ENCODE measurements at places on chromosomes 2 and 18. TPM values are rescaled to one million over a fixed set of nuclear protein-coding genes. Genes with fewer than 3 reads are reported as not detected.
A peak's percentile ranks its signal among the peaks of the same experiment; 100 is the strongest.

Gene SNTG2
- 44.6 TPM for total RNA-seq

Gene HOXD9
- 3.8 TPM for total RNA-seq

Gene DQX1
- total RNA-seq = not detected

Gene IL1RL2
- not detected for total RNA-seq

Gene LRRC30
- total RNA-seq = not detected

Gene TWIST2
- 97.6 TPM for total RNA-seq

Gene ASPRV1
- 5.2 TPM for total RNA-seq

Gene CYP27C1
- total RNA-seq = 1.2 TPM

Gene GALNT3
- 0.29 TPM for total RNA-seq

Gene HJURP
- not detected for total RNA-seq

Gene LYG2
- not detected for total RNA-seq

DNA sequence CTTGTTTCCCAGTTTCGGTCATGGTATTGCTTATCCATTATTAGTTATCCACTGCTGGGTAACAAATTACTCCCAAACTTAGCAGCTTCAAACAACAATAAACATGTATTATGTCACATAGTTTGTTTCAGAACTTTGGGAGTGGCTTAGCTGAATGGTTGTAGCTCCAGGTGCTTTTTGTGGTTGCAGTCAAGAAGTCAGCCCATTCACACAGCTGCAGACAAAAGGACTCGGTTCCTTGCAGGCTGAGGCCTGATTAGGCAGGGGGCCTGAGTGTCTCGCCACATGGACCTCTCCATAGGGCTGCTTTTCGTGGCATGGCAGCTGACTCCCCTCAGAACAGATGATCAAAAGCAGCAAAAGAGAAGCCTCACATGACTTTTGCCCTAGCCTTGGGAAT lies 58.2 kb upstream of the ITGA4 start:
- no peaks in the 10 kb centered on the region for H3K36me3 ChIP-seq
- H3K4me3 ChIP-seq = no peak overlapping the region
- H3K27ac ChIP-seq = no peak overlapping the region
- H3K27me3 ChIP-seq = no peaks in the 10 kb centered on the region

GRCh38 chr2:239087046-239087710 lies 239.3 kb downstream of the TWIST2 start:
- no peaks in the 10 kb centered on the region for H3K4me1 ChIP-seq
- H3K36me3 ChIP-seq = no peaks in the 10 kb centered on the region
- no peak for DNase-seq
- H3K27ac ChIP-seq = no peak overlapping the region
- no peak overlapping the region for H3K4me3 ChIP-seq

- no peaks in the 10 kb centered on the region for H3K36me3 ChIP-seq
- H3K4me1 ChIP-seq = no peaks in the 10 kb centered on the region
- no peak for DNase-seq
- no peak overlapping the region for H3K4me3 ChIP-seq
- H3K27ac ChIP-seq = no peak overlapping the region
Observed at GRCh38 chr2:136195226-136195625, 77.3 kb upstream of the CXCR4 start.

GRCh38 chr2:217843324-217843723 lies 159.5 kb downstream of the TNS1 start:
- no peaks in the 10 kb centered on the region for H3K27me3 ChIP-seq
- no peak for DNase-seq
- peak overlapping the region; percentile 35 for H3K27ac ChIP-seq
- no peaks in the 10 kb centered on the region for H3K36me3 ChIP-seq
- H3K4me1 ChIP-seq = no peaks in the 10 kb centered on the region

- no peaks in the 10 kb centered on the region for H3K27me3 ChIP-seq
- no peak overlapping the region for H3K4me3 ChIP-seq
- no peaks in the 10 kb centered on the region for H3K36me3 ChIP-seq
- no peak for DNase-seq
Observed at GRCh38 chr2:162058973-162059668, 14.9 kb downstream of the DPP4 start.

DNA sequence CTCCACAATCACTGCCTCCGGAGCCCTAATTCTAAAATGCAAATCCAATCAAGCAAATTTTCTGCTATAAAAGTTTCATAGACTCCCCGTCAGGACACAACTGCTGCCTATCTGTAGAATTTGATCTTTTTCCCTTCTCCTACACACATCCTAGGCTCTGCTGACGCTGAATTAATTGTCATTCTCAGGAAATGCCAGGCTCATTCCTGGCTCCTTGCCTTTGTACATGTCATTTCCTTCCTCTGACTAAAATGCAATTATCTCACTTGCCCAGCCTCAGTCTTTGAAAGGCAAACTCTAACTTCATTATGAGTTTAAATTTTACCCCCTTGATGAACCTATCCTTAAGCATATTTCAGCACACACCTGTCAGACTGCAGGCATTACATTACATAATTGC lies 844.9 kb upstream of the CRIM1 start:
- H3K36me3 ChIP-seq = no peaks in the 10 kb centered on the region
- no peak overlapping the region for H3K4me3 ChIP-seq
- no peak for DNase-seq

GRCh38 chr2:120759543-120760331 lies 24.1 kb downstream of the GLI2 start:
- H3K27ac ChIP-seq = peak overlapping the region; percentile 86
- no peaks in the 10 kb centered on the region for H3K27me3 ChIP-seq
- H3K4me3 ChIP-seq = no peak overlapping the region
- H3K4me1 ChIP-seq = peaks cover 14% of the 10 kb centered on the region
- peak; percentile 11 for DNase-seq

GRCh38 chr2:163606878-163607277 lies 128.9 kb downstream of the FIGN start:
- H3K36me3 ChIP-seq = no peaks in the 10 kb centered on the region
- H3K27ac ChIP-seq = no peak overlapping the region
- DNase-seq = no peak
- no peak overlapping the region for H3K4me3 ChIP-seq

DNA sequence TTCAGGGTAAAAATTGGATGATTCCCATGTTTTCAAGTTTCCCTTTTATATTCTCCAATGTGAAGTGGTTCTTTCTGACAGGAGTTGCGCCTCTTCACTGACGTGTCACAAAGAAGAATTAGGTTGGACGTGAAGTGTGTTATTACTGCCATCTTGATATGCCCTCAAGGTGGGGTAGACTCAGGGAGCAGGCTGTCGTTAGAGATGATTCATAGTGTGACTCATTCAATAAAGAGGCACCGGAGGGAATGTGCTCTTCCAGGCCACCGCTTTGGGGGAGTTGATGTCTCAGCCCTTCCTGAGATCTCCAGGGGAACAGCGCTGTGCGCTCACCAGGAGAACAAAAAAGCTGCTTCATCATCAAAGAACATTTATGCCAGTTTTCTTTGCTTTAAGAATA lies 3.6 kb upstream of the DGKD start:
- H3K4me1 ChIP-seq = peaks cover under 1% of the 10 kb centered on the region
- H3K27ac ChIP-seq = no peak overlapping the region
- H3K4me3 ChIP-seq = no peak overlapping the region
- H3K36me3 ChIP-seq = no peaks in the 10 kb centered on the region

- H3K4me3 ChIP-seq = no peak overlapping the region
- H3K36me3 ChIP-seq = no peaks in the 10 kb centered on the region
- H3K27me3 ChIP-seq = no peaks in the 10 kb centered on the region
- DNase-seq = no peak
- peaks cover 3% of the 10 kb centered on the region for H3K4me1 ChIP-seq
Observed at GRCh38 chr2:224085246-224085645, 46.2 kb upstream of the SERPINE2 start.

DNA sequence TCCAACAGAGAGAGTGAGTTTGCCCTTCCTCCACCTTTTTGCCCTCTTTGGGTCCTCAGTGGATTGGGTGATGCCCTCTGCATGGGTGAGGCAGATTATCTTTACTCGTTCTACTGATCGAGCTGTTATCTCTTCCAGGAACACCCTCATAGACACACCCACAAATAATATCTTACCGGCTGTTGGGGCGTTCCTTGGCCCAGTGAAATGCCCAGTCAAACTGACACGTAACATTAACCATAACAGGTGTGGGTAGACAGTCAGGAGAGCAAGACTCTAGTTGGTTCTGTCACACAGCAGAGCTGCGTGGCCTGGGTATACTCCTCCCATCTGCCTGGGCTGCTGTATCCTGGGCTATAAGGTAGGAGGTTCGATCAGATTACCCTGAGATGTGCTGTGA lies 144.1 kb downstream of the AGAP1 start:
- no peaks in the 10 kb centered on the region for H3K27me3 ChIP-seq
- H3K4me3 ChIP-seq = no peak overlapping the region
- no peak overlapping the region for H3K27ac ChIP-seq

GRCh38 chr2:183455056-183455455 lies 330.8 kb downstream of the NUP35 start:
- no peak overlapping the region for H3K27ac ChIP-seq
- no peaks in the 10 kb centered on the region for H3K4me1 ChIP-seq
- H3K36me3 ChIP-seq = no peaks in the 10 kb centered on the region
- no peak for DNase-seq
- H3K4me3 ChIP-seq = no peak overlapping the region
- no peaks in the 10 kb centered on the region for H3K27me3 ChIP-seq

DNA sequence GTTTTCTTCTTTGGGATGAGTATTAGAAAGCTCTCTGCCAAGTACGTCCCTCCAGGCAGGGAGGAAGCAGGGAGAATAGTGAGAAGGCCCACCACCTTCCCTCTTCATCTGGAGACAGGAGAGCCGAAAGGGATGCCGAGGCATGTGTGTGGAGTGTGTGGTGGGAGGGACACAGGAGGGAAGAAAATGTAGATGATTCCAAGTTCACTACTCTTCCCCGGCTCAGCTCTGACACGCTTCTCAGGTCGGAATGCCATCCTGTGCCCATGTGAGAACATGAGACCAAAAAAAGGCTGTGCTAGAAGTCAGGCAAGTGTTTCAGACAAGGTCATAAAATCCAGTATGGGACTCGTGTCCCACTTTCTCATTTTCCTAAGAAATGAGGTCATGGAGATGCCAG lies 47.4 kb downstream of the GYPC start:
- no peak overlapping the region for H3K27ac ChIP-seq
- H3K4me1 ChIP-seq = no peaks in the 10 kb centered on the region
- DNase-seq = no peak
- no peaks in the 10 kb centered on the region for H3K36me3 ChIP-seq
- H3K27me3 ChIP-seq = no peaks in the 10 kb centered on the region

- H3K27me3 ChIP-seq = no peaks in the 10 kb centered on the region
- H3K4me3 ChIP-seq = peak within 1 kb of the TSS; percentile 32
- no peak within 1 kb of the TSS for H3K27ac ChIP-seq
- no peaks in the 10 kb centered on the region for H3K36me3 ChIP-seq
- no peaks in the 10 kb centered on the region for H3K4me1 ChIP-seq
- DNase-seq = no peak
Observed at GRCh38 chr18:4455113-4455811, at the start of gene DLGAP1. Gene DLGAP1 (minus strand): TSS chr18:4455307.

GRCh38 chr2:149849136-149849535 lies 261.6 kb upstream of the MMADHC start:
- DNase-seq = no peak
- no peaks in the 10 kb centered on the region for H3K36me3 ChIP-seq
- H3K27me3 ChIP-seq = no peaks in the 10 kb centered on the region
- no peak overlapping the region for H3K4me3 ChIP-seq

DNA sequence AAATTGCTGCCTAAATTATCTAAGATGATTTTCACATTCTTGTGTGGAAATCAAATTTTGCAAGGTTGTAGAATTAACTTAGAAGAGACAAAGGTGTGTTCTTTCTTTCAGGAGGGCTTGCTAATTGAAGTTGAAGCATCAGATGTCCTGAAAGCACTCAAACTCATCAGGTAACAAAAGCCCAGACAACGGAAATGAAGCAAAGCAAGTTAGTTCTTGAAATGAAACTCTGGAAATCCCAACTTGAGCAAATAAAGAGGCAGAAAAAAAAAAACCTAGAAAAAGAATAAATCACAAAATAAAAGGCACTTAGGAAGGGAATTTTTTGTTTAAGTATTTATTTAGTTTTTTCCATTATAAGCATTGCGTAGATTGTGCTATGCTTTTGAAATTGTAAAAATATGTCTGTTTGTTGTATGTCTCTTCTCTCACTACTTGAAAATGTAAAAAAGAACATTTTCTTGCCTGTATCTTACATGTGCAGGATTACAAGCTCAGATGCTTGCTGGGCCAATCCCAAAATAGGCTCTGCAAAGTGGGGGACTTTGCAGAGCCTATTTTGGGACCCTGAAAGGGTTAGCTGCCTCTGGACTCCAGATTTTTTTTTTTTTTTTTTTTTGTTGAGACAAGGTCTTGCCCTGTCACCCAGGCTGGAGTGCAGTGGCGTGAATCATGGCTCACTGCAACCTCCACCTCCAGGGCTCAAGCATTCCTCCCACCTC lies 46.7 kb downstream of the FAM161A start:
- no peaks in the 10 kb centered on the region for H3K27me3 ChIP-seq
- no peaks in the 10 kb centered on the region for H3K36me3 ChIP-seq
- H3K4me3 ChIP-seq = no peak overlapping the region
- H3K27ac ChIP-seq = no peak overlapping the region

DNA sequence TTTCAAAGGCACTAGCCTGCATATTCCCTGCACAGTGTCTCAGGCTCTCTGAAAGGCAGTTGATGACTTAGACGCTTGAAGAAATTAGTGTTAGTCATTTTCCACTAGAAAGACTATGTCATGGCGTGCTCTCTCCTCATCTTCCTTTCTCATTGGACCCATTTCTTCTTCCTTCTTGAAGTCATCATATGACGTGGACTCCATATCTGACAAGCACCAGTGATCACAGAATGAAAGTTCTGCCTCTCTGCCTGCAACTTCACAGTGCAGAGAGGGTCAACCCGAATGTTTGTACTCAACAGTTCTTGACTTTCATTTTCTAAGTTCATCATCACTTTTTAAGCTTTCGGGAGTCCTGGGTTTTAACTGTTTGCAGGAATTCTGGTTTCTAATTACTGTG lies 63.7 kb upstream of the CYRIA start:
- H3K27me3 ChIP-seq = no peaks in the 10 kb centered on the region
- H3K4me1 ChIP-seq = no peaks in the 10 kb centered on the region
- H3K27ac ChIP-seq = no peak overlapping the region
- H3K36me3 ChIP-seq = no peaks in the 10 kb centered on the region

DNA sequence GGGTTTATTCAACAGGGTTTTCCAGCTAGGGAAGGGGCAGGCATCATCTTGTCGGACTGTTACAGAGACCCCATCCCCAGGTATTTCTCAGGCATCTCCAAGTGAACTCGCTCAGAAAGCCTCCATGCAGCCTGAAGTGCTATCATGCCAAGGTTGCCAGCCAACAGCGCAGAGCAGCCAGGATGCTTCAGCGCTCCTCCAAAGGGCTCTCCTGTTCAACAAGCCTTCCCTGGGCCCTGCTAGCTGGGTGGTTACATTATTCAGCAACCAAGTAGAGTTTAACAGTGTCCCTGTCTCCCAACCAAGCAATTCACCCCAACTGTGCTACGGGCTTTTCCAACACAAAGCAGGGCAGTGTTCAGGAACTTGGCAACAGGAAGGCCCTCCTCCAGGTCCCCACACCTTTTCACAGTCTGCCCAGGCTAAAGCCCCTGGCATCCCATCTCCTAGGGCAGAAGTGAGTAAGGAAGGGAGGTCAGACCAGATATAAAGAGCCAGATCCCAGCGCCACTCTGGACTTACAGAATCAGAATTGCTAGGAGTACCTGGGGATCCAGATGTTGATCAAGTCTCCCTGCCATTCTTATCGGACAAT lies 52.9 kb downstream of the ZBTB7C start:
- no peaks in the 10 kb centered on the region for H3K36me3 ChIP-seq
- no peak overlapping the region for H3K4me3 ChIP-seq
- DNase-seq = no peak
- H3K27ac ChIP-seq = no peak overlapping the region
- no peaks in the 10 kb centered on the region for H3K27me3 ChIP-seq

- H3K36me3 ChIP-seq = no peaks in the 10 kb centered on the region
- H3K4me3 ChIP-seq = no peak overlapping the region
- no peaks in the 10 kb centered on the region for H3K27me3 ChIP-seq
- DNase-seq = no peak
Observed at GRCh38 chr18:58417752-58418151, 211.1 kb downstream of the ALPK2 start.

Data from uterus (tissue), 4 donors.